ENCODE measurements at places on chromosomes 5 and 9.

- DNase-seq: no peak
Measured at GRCh38 chr5:111781200-111781599, 24.2 kb upstream of the NREP start.

DNA sequence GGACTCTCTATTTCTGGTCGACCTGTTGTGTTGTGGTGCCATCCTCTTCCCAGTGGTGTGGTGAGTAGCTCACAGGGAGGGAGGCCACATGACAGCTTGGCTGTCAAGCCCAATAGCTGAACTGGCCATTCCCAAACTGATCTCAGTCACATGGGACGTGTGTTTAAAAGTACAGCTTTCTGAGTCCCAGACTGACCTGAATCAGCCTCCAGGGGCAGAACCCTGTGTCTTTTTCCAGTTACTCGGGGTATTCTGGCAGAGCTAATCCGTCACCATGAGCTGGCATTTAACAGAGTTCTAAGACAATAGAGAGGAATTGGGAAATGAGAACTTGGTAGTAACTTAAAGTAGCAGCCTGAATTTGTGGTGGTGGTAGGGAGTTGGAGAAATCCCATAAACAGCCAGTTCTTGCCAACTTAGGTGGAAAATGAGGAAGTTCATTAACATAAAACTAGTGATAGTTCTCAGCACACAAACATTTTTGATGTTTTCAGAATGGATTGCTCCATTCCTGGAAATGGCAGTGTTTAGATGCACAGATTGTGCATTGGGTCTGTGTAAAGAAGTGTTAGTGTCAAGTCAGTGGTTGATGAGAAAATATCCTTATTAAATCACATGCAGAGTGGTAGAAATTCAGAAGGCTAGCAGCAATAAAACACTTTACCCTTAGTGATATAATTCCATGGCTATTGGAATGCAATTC, 50.9 kb downstream of the GPR107 start:
- no peak for DNase-seq

DNA sequence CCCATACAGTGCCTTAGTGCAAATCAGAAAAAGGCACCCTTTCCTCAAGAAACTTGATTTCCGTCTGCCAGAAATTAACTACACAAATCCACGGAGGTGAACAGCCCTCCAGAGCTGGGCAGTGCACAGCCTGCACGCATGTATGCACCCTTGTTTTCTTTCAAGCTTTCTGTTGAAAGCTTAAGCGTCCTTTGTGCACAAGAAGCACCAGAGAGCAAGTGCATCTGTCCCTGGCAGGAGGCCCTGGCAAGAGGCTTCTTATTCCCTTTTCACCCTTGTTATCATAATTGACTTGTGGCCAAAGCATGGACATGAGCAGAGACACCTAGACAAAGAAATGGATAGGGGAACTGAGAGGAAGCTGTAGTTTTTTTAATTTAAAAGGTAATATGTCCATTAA, 47.4 kb upstream of the ATG10 start:
- DNase-seq: no peak

DNA sequence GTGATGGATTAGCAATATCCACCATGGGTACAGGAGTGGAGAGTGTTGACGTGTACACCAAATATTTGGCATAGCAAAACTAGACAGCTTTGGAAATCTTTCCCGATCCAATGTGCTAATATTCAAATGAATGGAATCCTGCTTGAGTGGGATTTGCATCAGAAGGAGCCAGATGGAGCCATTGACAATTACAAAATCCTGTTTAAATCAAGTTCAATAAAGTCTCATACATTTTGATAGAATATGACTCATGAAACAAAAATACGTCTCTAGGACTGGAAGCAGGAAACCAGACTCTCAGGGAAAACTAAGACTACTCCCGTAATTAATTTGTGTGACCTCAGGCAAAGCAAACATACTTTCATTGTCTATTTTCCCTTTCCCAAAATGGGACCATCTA, 13.0 kb downstream of the TNC start:
- no peak for DNase-seq

DNA sequence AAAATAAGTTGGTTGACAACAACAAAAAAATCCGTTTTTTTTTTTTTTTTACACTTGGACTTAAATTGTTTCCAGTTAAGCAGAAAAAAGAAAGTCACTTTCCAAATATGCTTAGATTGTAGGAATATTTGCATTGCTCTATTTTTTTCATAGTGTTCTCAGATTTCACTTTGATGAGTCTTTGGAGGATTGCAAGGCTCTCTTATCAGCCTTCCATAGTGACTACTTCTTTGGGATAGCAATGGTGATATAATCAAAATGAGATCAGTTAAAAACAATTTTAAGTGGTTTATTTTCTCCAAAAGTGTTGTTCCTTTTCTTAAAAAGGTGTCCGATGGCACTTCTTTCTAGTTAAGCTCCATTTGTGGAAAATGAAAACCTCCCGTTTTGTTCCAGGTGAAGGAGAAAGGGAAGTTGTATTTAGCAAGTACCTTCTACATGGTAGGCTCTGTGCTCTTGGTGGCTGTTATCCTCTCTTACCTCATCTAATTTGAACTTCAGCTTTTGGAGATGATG, 3.9 kb downstream of the RASGRF2 start:
- no peak for DNase-seq
